ENCODE measurements at places on chromosomes 7 and 10.

DNA sequence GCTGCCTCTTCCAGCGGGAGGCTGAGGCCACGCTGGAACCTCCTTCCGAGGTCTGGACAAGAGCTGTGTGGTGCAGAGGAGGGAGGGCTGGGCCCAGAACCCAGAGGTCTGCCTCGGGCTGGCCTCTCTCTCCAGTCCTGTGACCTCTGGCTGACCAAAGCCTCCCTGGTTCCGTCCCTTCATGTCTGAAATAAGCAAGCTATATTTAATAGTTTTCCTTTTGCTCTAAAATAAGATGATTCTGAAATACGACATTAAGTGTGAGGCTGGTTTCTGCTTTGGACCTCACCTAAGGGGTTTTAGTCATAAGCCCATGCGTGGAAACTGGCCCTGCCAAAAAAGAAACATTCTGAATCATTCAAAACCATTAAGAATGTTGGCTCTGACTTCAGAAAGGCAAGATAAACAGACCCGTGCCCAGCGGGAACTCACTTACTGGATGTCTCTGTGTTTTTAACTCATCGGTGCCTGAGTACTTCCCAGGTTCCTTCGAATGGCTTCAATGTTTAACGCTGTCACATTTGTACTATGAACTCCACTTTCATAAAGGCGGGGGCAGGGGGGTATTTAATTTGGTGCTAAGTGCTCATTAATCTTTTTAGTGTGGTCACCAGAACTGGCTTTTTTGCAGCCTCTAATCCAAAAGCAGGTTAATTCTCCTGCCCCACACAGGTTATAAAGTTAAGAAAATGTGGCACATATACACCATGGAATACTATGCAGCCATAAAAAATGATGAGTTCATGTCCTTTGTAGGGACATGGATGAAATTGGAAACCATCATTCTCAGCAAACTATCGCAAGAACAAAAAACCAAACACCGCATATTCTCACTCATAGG, 157.5 kb upstream of the KLF14 start:
- H3K4me1 ChIP-seq: peaks cover 95% of the 10 kb centered on the region
- DNase-seq: no peak
- no peaks in the 10 kb centered on the region for H3K27me3 ChIP-seq
- H3K27ac ChIP-seq: peak overlapping the region; percentile 76

DNA sequence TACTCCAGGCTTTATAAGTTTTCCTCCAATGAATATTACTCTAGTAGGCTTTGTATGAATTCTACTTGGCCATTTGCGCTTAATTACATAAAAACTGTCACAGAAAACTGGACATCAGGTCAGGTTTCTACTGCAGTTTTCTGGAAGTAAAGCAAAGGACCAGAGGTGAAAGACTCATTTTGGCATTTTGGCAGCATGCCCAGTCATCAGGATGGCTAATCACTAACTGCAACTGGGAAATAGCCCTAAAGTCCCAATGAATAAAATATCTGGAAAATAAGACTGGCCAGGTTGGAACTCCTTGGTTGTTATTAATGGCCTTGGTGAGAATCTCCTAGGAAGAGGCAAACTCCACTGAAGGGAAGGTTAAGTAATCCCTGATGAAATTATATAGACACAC, 75.5 kb downstream of the COPG2 start:
- no peak overlapping the region for H3K4me3 ChIP-seq
- no peak overlapping the region for H3K27ac ChIP-seq
- no peak for DNase-seq
- H3K4me1 ChIP-seq: no peaks in the 10 kb centered on the region
- no peaks in the 10 kb centered on the region for H3K27me3 ChIP-seq

DNA sequence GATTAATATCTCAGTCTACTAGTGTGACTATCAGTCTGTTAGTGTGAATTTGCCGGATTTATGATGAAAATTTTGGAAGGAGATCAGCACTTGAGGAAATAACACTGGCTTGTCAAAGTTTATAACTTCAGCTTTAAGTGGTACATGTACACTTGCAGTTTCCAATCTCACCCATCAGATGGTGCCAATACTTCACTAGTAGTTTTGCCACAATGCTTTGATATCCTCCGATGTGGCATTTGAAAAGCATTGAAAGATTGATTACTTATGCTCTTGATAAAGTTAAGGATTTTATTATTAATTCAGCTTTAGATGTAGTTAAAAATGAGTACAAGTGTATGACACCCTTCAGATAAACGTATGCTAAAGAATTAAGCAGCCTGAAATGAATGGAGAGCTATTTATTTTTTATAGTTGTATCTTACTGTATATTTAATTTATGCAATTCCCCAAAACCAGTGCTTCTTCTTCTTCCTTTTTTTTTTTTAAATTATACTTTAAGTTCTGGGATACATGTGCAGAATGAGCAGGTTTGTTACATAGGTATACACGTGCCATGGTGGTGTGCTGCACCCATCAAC, 98.2 kb downstream of the ANLN start:
- H3K27me3 ChIP-seq: peaks cover 70% of the 10 kb centered on the region
- H3K27ac ChIP-seq: no peak overlapping the region
- peak; percentile 63 for DNase-seq
- H3K4me3 ChIP-seq: no peak overlapping the region
- H3K36me3 ChIP-seq: no peaks in the 10 kb centered on the region

- H3K4me3 ChIP-seq: no peak overlapping the region
- H3K27ac ChIP-seq: no peak overlapping the region
- H3K36me3 ChIP-seq: no peaks in the 10 kb centered on the region
- H3K4me1 ChIP-seq: no peaks in the 10 kb centered on the region
- no peak for DNase-seq
- H3K27me3 ChIP-seq: no peaks in the 10 kb centered on the region
Measured at GRCh38 chr10:132344386-132344785, 12.4 kb downstream of the LRRC27 start.

DNA sequence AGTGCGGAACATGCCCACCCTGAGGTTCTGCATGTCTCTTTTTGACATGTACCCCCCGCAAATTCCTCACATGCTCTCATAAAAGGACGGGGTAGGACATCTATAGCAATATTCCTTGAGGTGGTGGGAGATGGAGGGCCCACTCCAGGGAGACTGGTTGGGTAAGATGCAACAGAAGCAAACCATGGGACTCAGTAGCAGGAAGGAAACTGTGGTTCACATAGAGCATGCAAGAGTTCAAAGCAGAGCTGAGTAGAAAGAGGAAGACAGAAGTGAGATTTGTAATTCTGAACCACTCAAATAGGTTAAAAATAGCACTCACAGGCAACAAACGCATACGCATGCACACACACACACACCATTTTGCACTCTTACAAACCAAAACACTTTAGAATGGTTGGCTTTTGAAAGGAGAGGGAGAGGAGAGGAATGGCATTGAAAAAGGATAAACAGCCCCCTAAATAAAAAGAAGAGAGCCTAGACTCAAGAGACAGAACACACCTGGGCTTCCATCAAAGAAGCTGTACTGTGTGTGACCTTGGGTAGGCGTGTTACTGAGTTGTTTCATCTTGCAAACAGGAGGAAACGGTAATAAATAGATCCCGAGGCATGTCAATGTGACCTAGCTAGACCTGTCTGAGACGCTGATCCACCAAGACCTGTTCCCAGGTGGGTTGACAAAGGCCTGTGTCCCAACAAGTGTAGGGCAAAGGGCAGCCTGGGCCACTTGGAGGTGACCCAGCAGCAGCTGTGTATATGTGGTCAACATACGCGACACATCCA, 77.6 kb upstream of the LRRC4 start:
- no peak overlapping the region for H3K27ac ChIP-seq
- no peak for DNase-seq
- H3K27me3 ChIP-seq: peaks cover 7% of the 10 kb centered on the region
- no peaks in the 10 kb centered on the region for H3K36me3 ChIP-seq

GRCh38 chr7:45890902-45891461, 2.7 kb downstream of the IGFBP1 start:
- peaks cover 30% of the 10 kb centered on the region for H3K4me1 ChIP-seq
- no peak overlapping the region for H3K4me3 ChIP-seq
- H3K27me3 ChIP-seq: no peaks in the 10 kb centered on the region
- H3K36me3 ChIP-seq: no peaks in the 10 kb centered on the region
- DNase-seq: peak; percentile 50

DNA sequence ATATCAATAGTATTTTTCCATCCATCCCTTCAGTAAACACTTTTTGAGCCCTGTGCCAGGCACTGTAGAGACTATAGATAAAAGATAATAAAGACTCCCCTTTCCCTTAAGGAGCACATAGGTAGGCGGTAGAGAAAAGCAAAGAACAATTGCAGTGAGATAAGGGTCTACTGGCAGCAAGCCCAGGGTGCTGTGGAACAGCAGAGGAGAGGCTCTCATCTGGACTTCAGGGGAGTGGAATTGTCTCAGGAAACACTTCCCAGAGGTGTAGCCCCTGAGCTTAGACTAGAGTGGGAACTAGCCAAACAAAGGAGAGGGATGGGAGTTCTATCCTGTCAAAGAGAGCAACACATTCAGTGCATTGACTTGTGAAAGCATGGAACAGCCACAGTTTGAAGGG, 102.0 kb downstream of the NRF1 start:
- no peaks in the 10 kb centered on the region for H3K4me1 ChIP-seq
- no peak for DNase-seq
- H3K4me3 ChIP-seq: no peak overlapping the region
- no peaks in the 10 kb centered on the region for H3K27me3 ChIP-seq
- H3K27ac ChIP-seq: no peak overlapping the region

- no peaks in the 10 kb centered on the region for H3K4me1 ChIP-seq
- no peak for DNase-seq
- H3K36me3 ChIP-seq: no peaks in the 10 kb centered on the region
- H3K27me3 ChIP-seq: peaks cover 93% of the 10 kb centered on the region
Measured at GRCh38 chr7:155603858-155604503, 40.5 kb upstream of the RBM33 start.

GRCh38 chr10:117726596-117727295, 184.2 kb downstream of the EMX2 start:
- H3K27ac ChIP-seq: no peak overlapping the region
- DNase-seq: no peak
- H3K4me1 ChIP-seq: no peaks in the 10 kb centered on the region
- H3K36me3 ChIP-seq: no peaks in the 10 kb centered on the region

GRCh38 chr7:142301923-142302550, 44.2 kb upstream of the PRSS58 start:
- H3K27me3 ChIP-seq: no peaks in the 10 kb centered on the region
- no peaks in the 10 kb centered on the region for H3K4me1 ChIP-seq
- H3K27ac ChIP-seq: no peak overlapping the region
- no peak overlapping the region for H3K4me3 ChIP-seq
- H3K36me3 ChIP-seq: no peaks in the 10 kb centered on the region

DNA sequence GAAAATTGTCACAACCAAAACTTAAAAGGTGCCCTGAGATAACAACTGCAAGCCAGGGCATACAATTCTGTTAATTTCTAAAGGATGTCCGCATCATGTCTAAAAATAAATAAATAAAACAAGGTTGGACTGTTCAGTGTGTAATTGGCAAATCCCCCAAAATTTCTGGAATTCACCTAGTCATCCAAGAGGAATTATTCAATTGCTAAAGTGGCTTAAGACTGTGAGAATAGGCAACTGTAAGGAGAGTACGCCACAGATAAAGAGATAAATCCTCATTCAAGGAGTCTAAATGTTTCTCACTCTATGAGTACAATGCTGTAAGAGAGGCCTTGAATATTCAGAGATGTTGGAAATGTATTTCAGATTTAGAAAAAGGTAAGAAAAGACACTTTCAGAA, 37.2 kb downstream of the PIK3AP1 start:
- no peaks in the 10 kb centered on the region for H3K36me3 ChIP-seq
- H3K27me3 ChIP-seq: no peaks in the 10 kb centered on the region
- no peaks in the 10 kb centered on the region for H3K4me1 ChIP-seq
- H3K27ac ChIP-seq: no peak overlapping the region
- H3K4me3 ChIP-seq: no peak overlapping the region

- no peaks in the 10 kb centered on the region for H3K36me3 ChIP-seq
- no peak overlapping the region for H3K27ac ChIP-seq
- no peak for DNase-seq
- H3K4me1 ChIP-seq: no peaks in the 10 kb centered on the region
- H3K27me3 ChIP-seq: peaks cover 4% of the 10 kb centered on the region
Measured at GRCh38 chr7:6096581-6096980, 65.4 kb downstream of the ANKRD61 start.

DNA sequence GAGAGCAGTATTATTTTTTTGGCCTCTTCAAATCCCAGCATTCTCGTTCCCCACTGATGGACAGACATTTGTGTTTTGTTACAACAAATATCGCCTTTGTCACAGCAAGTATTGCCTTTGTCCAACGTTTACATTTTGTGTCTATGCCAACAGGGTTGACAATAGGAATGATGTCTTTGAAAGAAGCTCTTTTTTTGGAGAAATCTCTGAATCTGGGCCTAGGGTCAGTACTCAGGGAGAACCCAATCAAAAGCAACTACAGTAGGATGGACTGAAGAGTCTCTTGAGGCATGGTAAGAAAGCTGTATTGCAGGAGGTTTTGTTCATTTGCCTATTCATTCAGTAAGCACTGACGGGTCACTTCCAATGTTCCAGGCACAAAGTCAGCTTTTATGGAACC, 57.7 kb upstream of the KLF14 start:
- no peak for DNase-seq
- no peak overlapping the region for H3K27ac ChIP-seq
- H3K4me3 ChIP-seq: no peak overlapping the region
- H3K4me1 ChIP-seq: no peaks in the 10 kb centered on the region
- H3K27me3 ChIP-seq: no peaks in the 10 kb centered on the region

GRCh38 chr7:73768641-73769480, 1.2 kb downstream of the CLDN3 start:
- peaks cover 10% of the 10 kb centered on the region for H3K4me1 ChIP-seq
- DNase-seq: no peak
- no peaks in the 10 kb centered on the region for H3K27me3 ChIP-seq

DNA sequence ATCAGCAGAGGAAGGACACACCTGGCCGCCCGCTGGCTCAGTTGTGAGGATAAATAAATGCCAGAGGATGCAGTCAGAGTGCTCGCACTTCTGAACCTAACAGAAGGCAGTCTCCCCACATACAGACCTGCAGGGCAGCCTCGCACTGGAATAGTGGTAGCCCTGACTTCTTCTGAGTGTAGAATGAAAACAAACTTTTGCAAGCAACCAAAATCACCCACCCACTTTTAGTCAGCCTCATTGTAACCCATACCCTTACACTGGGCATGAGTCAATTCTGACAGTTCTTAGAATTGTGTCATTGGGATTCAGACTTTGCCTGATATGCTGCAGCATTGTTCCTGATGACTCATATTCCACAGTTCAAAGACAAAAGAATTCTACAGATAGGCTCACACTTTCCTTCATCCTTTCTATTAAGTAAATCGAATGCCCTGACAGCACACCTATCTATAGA, 167.0 kb upstream of the CDK1 start:
- no peaks in the 10 kb centered on the region for H3K27me3 ChIP-seq
- H3K27ac ChIP-seq: no peak overlapping the region
- peak; percentile 57 for DNase-seq
- no peak overlapping the region for H3K4me3 ChIP-seq
- H3K4me1 ChIP-seq: peaks cover 15% of the 10 kb centered on the region

DNA sequence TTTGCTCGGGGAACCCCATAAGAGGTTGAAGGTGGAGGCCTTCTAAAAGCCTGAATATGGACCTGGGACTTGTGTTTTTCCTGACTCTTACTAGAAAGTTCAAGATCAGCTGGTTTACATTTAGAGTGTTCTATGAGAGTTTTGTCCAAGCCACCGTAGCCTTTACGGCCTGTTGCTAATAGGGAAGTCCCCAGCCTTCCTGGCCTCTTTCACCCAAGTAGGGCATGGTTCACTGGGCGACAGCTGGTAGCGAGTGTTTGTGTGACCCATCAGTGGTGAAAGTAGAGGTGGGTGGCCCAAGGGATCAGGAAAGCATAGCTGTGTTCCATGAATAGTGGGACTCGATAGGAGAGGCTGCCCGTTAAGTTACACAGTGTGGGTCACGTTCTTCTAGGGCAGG, 60.1 kb downstream of the RABGEF1 start:
- no peak for DNase-seq
- no peak overlapping the region for H3K4me3 ChIP-seq

GRCh38 chr10:132908621-132909295, 33.6 kb downstream of the CFAP46 start:
- H3K4me3 ChIP-seq: no peak overlapping the region
- peaks cover 7% of the 10 kb centered on the region for H3K27me3 ChIP-seq
- H3K36me3 ChIP-seq: no peaks in the 10 kb centered on the region
- no peaks in the 10 kb centered on the region for H3K4me1 ChIP-seq
- no peak for DNase-seq
